Stimulated activated CD4-positive, alpha-beta T cell treated with anti-CD3 and anti-CD28 coated beads, TNF-alpha, amount 100 ng/mL, for 1 hour (primary cell): ENCODE measurements at places on chromosomes 1 and 21.

DNA sequence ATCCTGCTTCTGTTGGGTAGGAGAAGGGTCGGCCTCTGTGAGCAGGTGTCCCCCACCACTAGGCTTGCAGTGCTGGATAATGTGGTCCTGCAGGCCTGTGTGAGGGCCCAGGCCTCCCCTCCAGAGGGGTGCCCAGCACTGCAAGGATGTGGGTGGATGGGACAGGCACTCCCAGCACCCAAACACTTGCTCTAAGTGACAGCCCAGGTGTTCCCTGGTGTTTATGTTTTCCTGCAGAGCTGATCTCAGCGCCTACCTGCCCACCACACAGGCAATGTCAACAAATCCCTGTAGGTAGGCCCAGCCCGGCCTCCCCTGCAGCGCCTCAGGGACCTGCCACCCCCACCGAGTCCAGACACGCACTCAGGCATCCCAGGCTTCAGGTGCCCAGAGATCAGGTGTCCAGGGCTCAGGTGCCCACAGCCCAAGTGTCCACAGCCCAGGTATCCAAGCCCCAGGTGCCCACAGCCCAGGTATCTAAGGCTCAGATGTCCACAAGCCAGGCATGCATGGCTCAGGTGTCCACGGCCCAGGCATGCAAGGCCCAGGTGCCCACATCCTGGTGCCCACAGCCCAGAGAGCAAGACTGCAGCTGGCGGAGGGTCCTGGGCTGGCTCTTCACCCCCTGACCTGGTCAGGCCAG lies 59.2 kb downstream of the WNT9A start:
- DNase-seq: no peak

DNA sequence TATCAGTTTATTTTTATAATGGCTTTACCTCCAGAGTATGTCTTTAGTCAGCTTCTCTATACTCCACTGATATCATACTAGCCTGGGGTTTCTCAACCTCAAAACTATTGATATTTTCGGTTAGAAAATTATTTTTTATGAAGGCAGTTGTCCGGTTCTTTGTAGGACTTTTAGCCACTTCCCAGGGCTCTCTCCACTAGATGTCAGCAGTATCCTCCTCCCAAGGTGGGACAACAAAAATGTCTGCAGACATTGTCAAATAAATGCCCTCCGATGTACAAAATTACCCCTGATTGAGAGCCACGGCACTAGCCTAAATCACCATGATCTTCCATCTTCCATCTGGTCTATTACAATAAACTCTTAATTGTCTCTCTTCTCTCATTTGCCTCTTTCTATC lies 4.1 kb upstream of the GRIK1 start:
- DNase-seq: no peak

DNA sequence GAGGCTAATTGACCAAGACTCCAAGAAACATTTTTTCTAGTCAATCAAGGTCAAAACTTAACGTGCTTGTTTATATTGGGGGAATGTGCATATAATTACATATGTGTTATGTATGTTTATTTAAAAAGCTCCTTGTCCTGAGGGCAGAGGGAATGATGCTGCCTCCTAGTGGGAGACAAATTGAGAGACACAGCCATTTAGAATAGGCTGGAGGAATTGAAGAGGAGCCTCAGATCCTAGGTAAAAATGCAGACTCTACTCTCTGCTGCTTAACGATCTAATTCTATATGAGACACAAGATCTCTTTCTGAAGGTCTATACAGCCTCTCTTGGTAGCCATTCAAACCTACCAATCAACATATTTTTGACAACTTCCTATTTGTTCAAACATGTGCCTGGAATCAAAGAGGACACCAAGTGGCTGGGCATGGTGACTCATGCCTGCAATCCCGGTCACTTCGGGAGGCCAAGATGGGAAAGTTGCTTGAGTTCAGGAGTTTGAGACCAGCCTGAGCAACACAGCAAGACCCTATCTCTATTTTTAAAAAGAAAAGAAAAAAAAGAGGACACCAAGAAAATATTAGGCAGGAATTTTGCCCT lies 136.6 kb upstream of the ZNF648 start:
- DNase-seq: no peak

GRCh38 chr1:111234866-111235265 lies 7.4 kb downstream of the CHI3L2 start:
- DNase-seq: no peak

GRCh38 chr1:235093013-235093695 lies 35.5 kb downstream of the TOMM20 start:
- DNase-seq: no peak

DNA sequence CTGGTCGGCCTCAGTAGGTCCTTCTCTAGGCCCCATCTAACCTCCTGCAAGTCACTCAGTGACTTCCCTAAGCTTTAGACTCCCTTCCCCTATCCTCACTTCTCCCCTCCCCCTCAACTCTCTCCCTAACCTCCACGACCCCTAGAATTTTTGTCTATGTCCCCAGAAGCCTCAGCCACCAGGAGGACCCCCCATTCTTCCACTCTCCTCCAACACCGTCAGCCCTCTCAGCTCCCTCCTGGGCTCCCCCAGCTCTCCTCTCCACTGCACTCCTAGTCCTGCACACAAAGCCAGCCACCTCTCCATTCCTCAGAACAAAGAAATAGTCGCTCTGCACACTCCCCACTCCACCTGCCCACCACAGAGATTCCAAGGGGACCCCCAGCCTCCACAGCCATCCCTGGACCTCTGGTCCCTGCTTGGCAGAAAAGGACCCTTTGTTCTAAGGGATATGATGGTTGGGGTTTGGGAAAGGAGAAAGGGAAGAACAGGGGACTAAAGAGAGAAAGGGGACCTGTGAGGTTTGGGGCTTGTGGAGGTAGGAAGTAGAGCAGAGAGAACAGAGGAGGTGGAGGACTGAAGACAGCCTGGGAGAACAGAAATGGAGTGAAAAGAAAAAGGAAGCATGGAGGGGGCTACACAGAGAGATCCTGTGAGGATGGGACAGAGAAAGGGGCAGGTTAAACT lies 2.8 kb downstream of the ARHGEF2 start:
- no peak for DNase-seq

- no peak for DNase-seq
Measured at GRCh38 chr1:118871582-118872171, 116.5 kb downstream of the TBX15 start.

DNA sequence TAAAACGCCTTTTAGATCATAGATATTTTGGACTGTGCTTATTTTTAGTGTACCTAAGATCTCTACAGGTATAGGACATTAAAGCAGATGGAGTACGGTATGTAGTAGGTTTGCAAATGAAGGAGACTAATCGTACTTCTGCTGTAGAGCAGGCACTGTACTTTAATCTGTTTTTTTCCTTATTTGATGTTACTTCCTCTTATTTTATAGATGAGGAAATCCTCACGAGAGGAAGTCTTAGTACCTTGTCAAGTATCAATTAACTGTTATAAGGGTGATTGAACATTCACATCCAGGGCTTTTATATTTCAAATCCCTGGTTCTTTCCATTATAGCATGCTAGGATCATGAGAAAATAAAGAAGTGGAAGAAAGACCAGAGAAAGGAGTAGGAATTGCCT lies 41.1 kb downstream of the CACHD1 start:
- no peak for DNase-seq

- DNase-seq: no peak
Measured at GRCh38 chr1:157781048-157781447, 4.1 kb upstream of the FCRL2 start.

GRCh38 chr1:156838972-156839371 lies 19.9 kb downstream of the INSRR start:
- DNase-seq: no peak

- DNase-seq: no peak
Measured at GRCh38 chr1:178037510-178038253, 56.2 kb upstream of the RASAL2 start.

GRCh38 chr1:5509664-5510452 lies 482.4 kb downstream of the NPHP4 start:
- peak; percentile 28 for DNase-seq

- DNase-seq: no peak
Measured at GRCh38 chr1:207430602-207431001, 23.5 kb upstream of the CR2 start.

DNA sequence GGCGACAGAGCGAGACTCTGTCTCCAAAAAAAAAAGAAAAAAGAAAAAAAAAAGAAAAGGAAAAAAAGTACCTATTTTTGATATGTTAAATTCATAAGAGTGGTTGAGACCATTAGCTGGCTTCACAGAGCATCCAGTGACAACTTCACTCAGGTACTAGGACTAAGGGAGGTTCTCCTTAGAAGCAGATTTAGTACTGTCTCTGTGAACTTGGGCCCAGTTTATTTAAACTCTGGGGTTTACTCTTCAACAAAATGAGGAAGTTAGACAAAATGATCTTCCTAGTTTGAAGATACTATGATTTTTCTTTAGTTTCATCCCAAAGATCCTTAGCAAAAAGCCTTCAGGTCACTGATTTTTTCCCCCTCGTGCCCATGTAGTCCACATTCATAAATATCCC lies 21.2 kb downstream of the MACO1 start:
- no peak for DNase-seq

GRCh38 chr1:206590025-206590758 lies 22.1 kb downstream of the EIF2D start:
- DNase-seq: no peak

GRCh38 chr1:96598416-96599168 lies 123.0 kb upstream of the PTBP2 start:
- no peak for DNase-seq

- no peak for DNase-seq
Measured at GRCh38 chr1:154589780-154590179, 18.2 kb downstream of the ADAR start.

GRCh38 chr21:33265664-33266049 lies 510 bp upstream of the IL10RB start:
- no peak for DNase-seq

GRCh38 chr1:193104502-193104906 lies 710 bp downstream of the GLRX2 start:
- no peak for DNase-seq

- DNase-seq: no peak
Measured at GRCh38 chr1:204435872-204436271, 24.3 kb upstream of the PPP1R15B start.

DNA sequence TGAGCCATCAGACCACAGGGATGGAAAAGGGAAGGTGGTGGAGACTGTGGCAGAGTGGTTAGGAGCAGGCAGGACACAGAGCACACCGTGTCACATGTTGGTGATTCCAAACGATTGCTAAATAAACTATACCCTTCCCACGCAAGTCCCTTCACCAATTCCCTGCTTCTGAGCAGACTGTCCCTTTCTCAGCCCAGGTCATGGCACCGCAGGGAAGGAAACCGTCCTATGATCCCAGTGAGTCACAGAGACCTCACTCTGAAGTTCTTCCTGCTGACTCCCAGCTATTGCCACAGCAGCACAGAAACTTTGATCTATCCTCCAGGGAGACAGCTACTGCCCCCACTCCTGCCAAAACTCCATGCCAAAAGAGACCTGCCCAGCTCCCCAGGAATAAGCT lies 19.2 kb downstream of the RIMS3 start:
- DNase-seq: no peak

GRCh38 chr1:87530042-87530807 lies 201.5 kb downstream of the LMO4 start:
- no peak for DNase-seq

- DNase-seq: peak; percentile 57
Measured at GRCh38 chr1:3611170-3612019, at the start of gene MEGF6. Gene MEGF6, minus strand, starts transcription at chr1:3611508. Its CDS starts 240 bp downstream, at chr1:3611268.

DNA sequence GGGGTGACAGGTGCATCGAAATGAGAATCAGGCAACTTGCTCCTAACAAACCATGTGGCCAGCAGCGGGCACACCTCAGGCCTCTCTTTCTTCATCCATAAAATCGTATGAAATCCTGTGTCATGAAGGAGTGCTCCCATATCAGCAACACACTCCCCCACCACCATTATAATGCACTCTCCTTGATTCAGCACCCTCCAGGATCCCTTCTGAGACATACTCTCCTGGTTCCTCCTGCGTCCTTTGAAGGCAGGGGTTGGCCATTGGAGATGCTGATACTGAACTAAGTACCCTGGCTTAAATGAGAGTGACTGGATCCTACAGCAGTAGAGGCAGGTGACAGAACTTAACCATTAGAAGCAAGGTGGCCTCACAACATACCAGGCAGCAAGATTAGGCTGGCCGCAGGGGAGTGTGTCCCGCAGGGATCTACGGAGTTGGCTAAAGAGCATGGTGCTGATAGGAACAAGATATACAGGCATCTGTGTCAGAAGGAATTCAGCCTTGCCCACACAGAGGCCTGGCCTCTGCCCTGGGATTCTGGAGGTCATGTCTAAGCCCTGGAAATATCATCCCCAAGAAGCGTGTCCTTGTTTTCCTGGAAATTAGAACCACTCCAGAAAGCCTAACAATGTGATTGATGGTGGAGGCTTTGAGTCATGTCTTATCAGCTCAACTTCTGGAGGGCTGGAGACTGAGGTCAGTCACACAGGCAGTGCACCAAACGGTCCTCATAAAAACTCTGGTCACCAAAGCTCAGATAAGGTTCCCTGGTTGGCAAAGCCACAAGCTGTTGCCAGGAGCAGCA lies 16.8 kb downstream of the S100A7A start:
- DNase-seq: no peak

- peak; percentile 42 for DNase-seq
Measured at GRCh38 chr1:2414297-2414958, 2.1 kb upstream of the PEX10 start.
